ENCODE measurements at places on chromosomes 3 and 15.
A peak's percentile ranks its signal among the peaks of the same experiment; 100 is the strongest.

- no peak overlapping the region for H3K4me3 ChIP-seq
- H3K36me3 ChIP-seq, result no peaks in the 10 kb centered on the region
- no peaks in the 10 kb centered on the region for H3K27me3 ChIP-seq
- DNase-seq, result no peak
- peaks cover 20% of the 10 kb centered on the region for H3K4me1 ChIP-seq
- no peak overlapping the region for H3K27ac ChIP-seq
These were observed 11.0 kb upstream of the FBLN2 start for GRCh38 chr3:13537909-13538296.

DNA sequence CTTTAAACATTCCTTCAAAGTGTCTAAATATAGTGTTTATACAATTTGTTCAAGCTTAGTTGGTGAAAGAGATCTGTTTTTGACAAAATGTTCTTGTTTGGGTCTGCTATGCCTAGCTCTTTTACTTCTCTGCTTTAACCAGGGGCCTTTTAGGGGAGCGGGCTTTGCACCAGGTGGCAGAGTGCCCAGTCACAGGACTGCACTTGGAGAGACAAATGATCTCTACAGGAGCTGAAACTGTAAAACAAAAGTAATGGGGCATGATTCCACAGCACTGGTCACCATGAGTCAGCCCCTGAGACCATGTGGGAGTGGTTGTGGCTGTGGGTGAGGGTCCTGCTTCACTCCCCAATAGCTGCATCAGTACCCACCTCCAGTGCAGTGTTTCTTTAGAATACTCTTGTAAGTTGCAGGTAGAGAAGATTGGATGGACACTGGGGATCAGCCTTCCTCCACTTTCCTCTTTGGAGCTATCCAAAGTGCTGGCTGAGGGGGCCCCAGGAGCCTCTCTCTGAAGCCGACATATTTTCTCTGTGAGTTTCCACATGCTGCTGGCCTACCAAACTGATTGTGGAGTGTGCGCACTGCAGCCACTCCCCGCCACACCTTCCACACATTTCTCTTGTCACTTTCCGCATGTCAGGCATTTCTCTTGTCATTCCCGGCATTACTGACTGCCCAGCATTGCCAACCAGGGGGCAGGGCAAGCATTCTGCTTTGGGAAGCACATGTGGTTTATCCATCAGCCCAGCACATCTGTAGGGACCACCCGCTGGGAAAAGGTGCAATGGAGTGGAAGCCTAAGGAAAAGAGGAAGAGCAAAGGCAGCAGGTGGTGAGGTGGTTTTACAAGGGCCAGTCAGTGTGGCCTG lies 110.0 kb downstream of the EPHB1 start:
- H3K4me1 ChIP-seq, result peaks cover 46% of the 10 kb centered on the region
- H3K36me3 ChIP-seq, result no peaks in the 10 kb centered on the region
- peak; percentile 49 for DNase-seq
- H3K27ac ChIP-seq, result peak overlapping the region; percentile 81
- H3K4me3 ChIP-seq, result no peak overlapping the region

GRCh38 chr3:188309437-188310269 lies 155.7 kb downstream of the LPP start:
- peaks cover 6% of the 10 kb centered on the region for H3K4me1 ChIP-seq
- H3K27me3 ChIP-seq, result no peaks in the 10 kb centered on the region
- no peaks in the 10 kb centered on the region for H3K36me3 ChIP-seq
- DNase-seq, result no peak
- H3K27ac ChIP-seq, result no peak overlapping the region

DNA sequence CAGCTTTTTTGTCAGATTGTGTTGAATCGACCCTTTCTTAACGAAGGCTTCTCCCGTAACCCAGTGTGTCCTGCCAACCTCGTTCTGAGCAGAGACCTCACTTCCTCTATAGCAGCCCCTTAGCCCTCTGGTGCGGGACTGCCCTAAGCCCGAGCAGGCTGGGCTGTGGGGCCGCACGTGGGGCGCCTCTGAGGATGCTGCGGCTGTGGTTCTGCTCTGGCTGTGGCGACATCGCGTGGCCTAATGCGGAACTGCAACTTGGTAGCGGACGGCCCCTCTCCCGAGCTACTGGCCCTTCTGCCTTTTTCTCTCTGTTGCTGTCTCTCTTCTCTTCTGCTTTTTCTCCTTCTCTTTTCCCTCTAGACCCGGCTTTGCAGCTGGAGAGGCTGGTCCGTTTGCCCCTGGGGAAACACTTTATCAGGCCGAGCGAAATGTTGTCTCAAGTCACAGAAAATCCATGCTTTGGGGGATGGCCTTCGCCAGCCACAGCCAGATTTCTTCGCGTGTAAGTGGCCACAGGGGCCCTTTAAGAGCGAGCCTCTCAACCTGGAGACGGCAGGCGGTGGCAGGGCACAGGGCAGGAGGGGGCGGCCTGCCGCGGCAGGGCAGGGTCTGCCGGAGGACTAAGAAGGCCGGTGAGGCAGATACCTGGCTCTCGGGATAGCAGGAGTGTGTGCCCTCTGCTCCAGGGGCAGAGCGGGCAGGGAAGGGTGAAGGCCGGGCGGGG lies 19.4 kb upstream of the KIF23 start:
- no peaks in the 10 kb centered on the region for H3K36me3 ChIP-seq
- H3K4me3 ChIP-seq, result no peak overlapping the region
- peaks cover 14% of the 10 kb centered on the region for H3K4me1 ChIP-seq
- H3K27me3 ChIP-seq, result peaks cover 3% of the 10 kb centered on the region
- peak; percentile 76 for DNase-seq

- no peak overlapping the region for H3K27ac ChIP-seq
- H3K36me3 ChIP-seq, result no peaks in the 10 kb centered on the region
- H3K27me3 ChIP-seq, result no peaks in the 10 kb centered on the region
- no peak for DNase-seq
- no peak overlapping the region for H3K4me3 ChIP-seq
- no peaks in the 10 kb centered on the region for H3K4me1 ChIP-seq
These were observed 223.2 kb downstream of the MBNL1 start for GRCh38 chr3:152491922-152492321.

- no peaks in the 10 kb centered on the region for H3K27me3 ChIP-seq
- no peak overlapping the region for H3K27ac ChIP-seq
- DNase-seq, result no peak
- H3K36me3 ChIP-seq, result peaks cover 65% of the 10 kb centered on the region
- H3K4me3 ChIP-seq, result no peak overlapping the region
These were observed 2.3 kb downstream of the ARPC4 start for GRCh38 chr3:9795207-9795606.

GRCh38 chr3:128310286-128311058 lies 156.2 kb downstream of the DNAJB8 start:
- no peak overlapping the region for H3K4me3 ChIP-seq
- no peak overlapping the region for H3K27ac ChIP-seq
- H3K36me3 ChIP-seq, result peaks cover 3% of the 10 kb centered on the region
- DNase-seq, result no peak
- peaks cover 22% of the 10 kb centered on the region for H3K4me1 ChIP-seq

DNA sequence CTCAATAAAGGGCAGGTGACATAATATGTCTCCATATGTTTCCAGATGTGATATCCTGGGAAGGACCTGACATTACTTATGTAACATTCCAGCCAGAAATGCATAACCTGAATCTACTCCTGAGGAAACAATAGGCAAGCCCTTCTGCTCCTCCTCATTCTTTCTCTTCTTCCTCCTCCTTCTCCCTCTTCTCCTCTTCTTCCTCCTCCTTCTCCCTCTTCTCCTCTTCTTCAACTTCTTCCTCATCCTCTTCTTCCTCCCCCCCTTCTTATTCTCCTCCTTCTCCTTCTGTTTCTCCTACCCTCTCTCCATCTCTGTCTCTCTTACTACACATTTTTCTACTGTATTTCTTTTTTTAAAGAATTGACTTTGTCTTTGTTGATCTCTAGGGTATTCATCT lies 43.5 kb upstream of the ITGA11 start:
- no peak overlapping the region for H3K27ac ChIP-seq
- H3K36me3 ChIP-seq, result no peaks in the 10 kb centered on the region
- peaks cover 15% of the 10 kb centered on the region for H3K27me3 ChIP-seq
- DNase-seq, result no peak

- DNase-seq, result no peak
- peaks cover 3% of the 10 kb centered on the region for H3K27me3 ChIP-seq
- H3K4me1 ChIP-seq, result no peaks in the 10 kb centered on the region
- no peak overlapping the region for H3K27ac ChIP-seq
- no peaks in the 10 kb centered on the region for H3K36me3 ChIP-seq
- H3K4me3 ChIP-seq, result no peak overlapping the region
These were observed 19.9 kb upstream of the HEG1 start for GRCh38 chr3:125075738-125076137.

DNA sequence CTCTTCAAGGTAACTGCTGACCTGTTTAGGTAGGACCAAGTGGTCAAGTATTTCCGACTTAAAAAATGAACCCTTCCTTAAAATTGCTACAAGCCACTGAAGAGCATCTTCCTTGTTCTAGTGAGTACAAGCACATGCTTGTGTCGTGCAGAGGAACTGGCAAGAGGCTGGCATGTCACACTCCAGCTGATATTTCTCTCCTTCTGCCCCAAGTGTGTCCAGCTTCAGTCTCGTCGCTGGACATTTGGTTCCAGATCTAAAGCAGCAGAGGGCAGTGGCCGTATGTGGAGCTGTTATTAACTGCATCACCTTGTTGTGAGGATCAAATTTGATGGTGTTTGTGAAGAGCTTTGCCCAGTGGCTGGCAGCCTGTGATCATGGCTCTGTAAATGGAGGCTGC lies 10.0 kb downstream of the RBP2 start:
- peaks cover 3% of the 10 kb centered on the region for H3K27me3 ChIP-seq
- no peak overlapping the region for H3K4me3 ChIP-seq
- H3K27ac ChIP-seq, result no peak overlapping the region
- H3K4me1 ChIP-seq, result no peaks in the 10 kb centered on the region
- H3K36me3 ChIP-seq, result no peaks in the 10 kb centered on the region

GRCh38 chr15:81133782-81134461 lies at the start of gene CFAP161:
Gene CFAP161, plus strand, starts transcription at chr15:81134270. Its CDS starts 60 bp downstream, at chr15:81134330.
- DNase-seq, result no peak
- H3K4me1 ChIP-seq, result no peaks in the 10 kb centered on the region
- H3K36me3 ChIP-seq, result no peaks in the 10 kb centered on the region

GRCh38 chr15:85168642-85169173 lies 187.1 kb downstream of the PDE8A start:
- no peaks in the 10 kb centered on the region for H3K4me1 ChIP-seq
- H3K27me3 ChIP-seq, result no peaks in the 10 kb centered on the region
- no peak for DNase-seq
- H3K4me3 ChIP-seq, result no peak overlapping the region
- H3K36me3 ChIP-seq, result no peaks in the 10 kb centered on the region

DNA sequence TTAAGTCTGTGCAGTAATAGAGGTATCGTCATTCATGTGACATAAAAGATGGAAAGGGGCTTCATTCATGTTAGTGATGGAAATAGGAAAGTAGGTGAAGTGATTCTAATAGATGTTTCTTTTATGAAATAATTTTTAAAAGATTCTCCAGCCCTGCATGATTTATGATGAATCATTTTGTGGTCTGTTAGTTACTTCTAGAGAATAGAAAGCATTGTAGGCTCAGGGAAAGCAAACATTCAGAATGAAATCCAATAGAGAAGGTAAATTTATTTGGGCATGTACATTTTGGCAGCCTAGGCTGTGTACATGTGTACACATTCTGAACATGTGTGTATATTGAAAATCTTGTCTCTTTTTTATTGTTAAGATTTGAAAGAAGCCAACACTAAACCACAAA lies 23.1 kb downstream of the PPARG start:
- peaks cover 5% of the 10 kb centered on the region for H3K4me1 ChIP-seq
- no peak overlapping the region for H3K4me3 ChIP-seq
- no peaks in the 10 kb centered on the region for H3K36me3 ChIP-seq
- no peak for DNase-seq

DNA sequence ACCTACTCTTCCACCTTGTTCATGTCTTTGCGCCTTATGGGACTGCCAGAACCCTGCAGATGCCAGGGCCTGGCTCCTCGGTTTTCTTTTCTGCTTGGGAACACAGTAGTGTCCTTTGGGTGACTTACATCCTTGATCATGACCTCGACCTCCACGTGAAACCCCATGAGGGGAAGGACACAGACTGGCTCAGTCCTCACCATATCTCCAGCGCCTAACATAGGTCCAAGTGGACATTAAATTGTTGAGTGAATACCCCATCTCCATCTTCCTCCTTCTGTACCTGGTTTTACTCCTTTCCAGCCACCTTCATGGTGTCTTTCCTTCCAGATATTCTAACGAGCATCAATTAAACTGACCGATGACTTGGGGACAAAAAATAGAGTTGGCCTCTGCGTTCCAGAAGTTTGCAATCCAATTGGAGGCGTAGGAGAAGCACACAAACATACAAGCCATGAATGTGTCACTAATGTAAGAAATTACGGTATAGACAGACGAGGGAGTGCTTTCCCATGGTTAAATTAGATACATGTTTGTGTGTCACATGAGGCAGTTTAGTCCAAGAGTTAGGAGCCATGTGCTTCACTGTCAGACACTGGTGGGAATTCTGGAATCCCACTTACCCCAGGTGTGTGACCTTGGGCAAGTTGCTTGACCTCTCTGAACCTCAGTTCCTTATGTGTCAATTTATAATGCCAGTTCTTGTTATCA lies 907 bp upstream of the HERC1 start:
- no peaks in the 10 kb centered on the region for H3K36me3 ChIP-seq
- H3K27me3 ChIP-seq, result peaks cover under 1% of the 10 kb centered on the region

DNA sequence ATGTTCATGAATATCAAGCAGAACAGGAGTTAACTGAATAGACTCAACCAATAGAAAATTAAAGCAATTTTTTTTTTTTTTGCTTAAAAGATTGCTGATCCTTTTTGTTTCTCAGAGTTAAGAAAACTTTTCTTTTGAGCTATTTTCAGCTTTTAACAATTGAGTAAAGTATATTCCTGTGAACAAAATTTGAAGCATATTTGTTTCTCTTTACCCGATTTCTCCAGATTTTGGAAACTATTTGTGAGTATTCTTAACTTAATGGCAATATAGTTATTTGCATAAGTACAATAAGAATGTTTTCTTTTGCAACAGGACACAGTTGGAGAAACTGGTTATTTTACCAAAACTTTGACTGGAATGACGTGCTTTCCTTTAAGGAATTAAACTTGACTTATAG lies 53.4 kb upstream of the C15orf39 start:
- H3K27me3 ChIP-seq, result no peaks in the 10 kb centered on the region
- H3K4me1 ChIP-seq, result peaks cover 9% of the 10 kb centered on the region
- H3K4me3 ChIP-seq, result no peak overlapping the region
- H3K36me3 ChIP-seq, result no peaks in the 10 kb centered on the region

DNA sequence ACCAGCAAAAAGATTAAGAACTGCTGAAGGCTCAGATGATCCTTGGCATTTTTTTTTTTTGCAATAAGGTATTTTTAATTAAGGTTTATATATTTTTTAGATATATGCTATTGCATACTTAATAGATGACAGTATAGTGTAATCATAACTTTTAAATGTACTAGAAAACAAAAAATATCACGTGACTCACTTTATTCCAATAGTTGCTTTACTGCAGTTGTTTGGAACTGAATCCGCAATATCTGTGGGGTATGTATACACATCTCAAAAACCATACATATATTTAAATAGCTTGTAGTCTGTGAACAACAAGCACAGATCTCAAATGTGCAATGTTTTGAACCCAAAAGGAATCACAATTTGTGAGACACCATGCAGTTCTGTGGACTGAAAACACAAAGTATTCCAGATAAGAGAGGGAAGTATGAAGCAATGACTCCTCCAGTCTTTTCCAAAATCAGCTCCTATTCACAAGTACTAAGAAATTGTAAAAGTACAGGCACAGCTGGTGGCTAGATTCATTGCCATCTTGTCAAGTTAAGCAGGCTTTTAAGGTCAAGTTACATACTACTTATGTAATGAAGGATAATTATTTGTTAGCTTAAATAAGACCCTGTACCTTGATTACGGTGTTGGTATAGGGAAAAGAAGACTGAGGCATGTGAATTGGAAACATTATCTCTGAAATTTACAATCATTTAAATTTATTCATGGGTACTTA lies 331.1 kb downstream of the TBC1D5 start:
- H3K27me3 ChIP-seq, result no peaks in the 10 kb centered on the region
- no peak overlapping the region for H3K4me3 ChIP-seq
- no peak overlapping the region for H3K27ac ChIP-seq

- peaks cover 41% of the 10 kb centered on the region for H3K4me1 ChIP-seq
- DNase-seq, result no peak
- H3K4me3 ChIP-seq, result no peak overlapping the region
- peak overlapping the region; percentile 39 for H3K27ac ChIP-seq
- H3K27me3 ChIP-seq, result no peaks in the 10 kb centered on the region
These were observed 24.0 kb downstream of the FLNB start for GRCh38 chr3:58032186-58032585.
